Activated CD8-positive, alpha-beta memory T cell treated with anti-CD3 and anti-CD28 coated beads for 48 hours (primary cell): ENCODE measurements at places on chromosomes 1 and 21.

DNA sequence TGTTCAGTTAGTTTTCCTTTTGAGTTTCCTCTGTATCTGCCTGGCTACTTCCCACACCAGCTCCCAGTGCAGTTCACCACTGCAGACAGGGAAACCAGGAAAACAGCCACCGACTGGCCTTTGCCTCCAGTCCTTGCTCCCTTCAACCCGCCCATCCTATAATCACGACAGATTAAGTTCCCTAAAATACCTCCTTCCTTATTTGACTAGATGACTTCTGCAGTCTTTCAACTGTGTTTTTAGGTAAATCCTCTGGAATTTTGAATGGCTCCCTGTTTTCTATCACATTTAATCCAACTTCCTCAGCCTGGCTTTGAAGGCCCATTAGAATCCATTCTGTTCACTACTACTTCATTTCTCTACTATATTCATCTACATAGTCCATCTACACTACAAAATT lies 37.6 kb downstream of the BEND5 start:
- DNase-seq, result no peak

DNA sequence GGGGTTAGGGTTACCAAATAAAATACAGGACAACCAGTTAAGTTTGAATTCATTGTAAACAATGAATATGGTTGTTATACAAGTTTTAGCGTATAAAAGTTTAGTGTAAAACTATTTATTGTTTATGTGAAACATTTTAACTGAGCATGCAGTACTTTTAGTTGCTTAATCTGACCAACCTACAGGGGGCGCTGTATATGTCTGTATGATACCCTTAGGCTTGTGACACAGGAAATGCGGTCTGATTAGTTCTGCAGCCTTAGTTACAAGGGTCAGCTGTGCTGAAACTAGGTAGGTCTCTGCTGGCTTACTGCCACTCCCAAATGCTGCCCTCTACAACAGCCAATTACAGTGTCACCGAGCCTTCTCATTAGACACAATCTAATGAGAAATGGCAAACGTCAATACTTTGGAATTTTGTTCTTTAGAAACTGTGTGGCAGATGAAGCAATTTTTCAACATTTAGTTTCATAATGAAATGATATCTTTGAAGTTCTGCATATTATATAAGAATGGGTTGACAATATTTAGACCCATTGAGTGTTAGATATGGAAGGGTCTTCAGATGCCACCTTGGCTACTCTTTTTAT lies 56.2 kb downstream of the NTNG1 start:
- DNase-seq, result no peak

GRCh38 chr1:87333692-87334347 lies 5.1 kb downstream of the LMO4 start:
- no peak for DNase-seq

DNA sequence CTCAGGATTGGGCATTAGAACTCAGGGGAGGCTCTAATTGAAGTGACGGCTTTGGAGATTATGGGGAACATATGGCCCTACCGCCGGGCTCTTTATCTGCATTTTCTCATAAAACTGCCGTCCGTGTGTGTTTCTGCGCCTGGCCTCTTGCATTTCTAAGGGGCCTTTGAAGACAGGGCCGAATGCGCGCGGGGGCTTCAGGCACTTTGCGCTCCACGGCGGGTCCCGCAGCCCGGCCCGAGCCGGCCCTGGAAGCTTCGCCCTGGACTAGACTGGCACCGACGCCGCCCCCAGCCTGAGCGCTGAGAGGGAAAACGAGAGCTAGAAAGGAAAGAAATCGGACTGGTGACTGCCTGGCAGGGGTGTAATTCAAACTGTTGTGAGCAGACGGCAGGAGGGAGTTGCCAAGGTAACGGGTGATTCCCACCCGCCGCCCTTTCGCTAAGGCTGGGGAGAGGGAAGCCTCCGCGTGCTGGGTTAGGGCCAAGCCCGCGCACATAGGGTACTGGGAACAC lies 120.7 kb downstream of the LMX1A start:
- no peak for DNase-seq

DNA sequence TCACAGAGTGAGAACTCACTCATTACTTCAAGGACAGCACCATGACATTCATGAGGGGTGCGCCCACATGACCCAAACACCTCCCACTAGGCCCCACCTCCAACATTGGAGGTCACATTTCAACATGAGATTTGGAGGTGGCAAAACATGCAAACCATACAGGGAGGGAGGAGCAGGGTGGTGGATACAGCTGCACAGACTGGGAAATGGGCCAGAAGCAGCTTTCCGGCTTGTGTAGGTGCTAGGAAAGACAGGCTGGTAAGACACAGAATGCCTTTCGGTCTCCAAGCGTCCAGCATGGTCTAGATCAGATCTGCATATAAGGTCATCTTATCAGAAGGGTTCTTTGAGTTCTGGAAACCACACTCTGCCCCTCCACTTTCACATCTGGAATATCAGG lies 35.1 kb upstream of the TINAGL1 start:
- no peak for DNase-seq

DNA sequence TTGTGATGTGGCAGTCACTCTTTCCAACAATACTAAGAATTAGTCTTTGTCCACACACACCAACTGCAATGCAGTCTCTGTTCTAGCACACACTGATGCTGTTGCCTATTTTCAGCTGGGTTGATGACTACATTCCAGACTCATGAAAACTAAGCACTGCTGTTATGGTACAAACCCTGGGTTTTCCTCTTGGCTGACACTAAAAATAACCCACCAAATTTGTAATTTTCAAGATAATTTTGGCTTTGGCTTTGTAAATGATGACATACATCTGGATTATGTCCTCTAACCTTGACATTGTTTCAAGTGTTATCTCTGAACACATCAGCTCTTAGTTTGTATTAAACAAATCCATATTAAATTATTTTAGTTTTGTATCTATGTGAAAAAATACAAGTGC lies 444.8 kb downstream of the PTPRC start:
- no peak for DNase-seq

GRCh38 chr1:197451381-197451780 lies 183.3 kb downstream of the CRB1 start:
- no peak for DNase-seq

- DNase-seq, result no peak
Observed at GRCh38 chr1:173415490-173415889, 61.6 kb upstream of the PRDX6 start.

GRCh38 chr1:53381790-53382401 lies 54.0 kb upstream of the LRP8 start:
- DNase-seq, result no peak

GRCh38 chr1:205805082-205805711 lies 7.8 kb downstream of the SLC41A1 start:
- DNase-seq, result no peak

DNA sequence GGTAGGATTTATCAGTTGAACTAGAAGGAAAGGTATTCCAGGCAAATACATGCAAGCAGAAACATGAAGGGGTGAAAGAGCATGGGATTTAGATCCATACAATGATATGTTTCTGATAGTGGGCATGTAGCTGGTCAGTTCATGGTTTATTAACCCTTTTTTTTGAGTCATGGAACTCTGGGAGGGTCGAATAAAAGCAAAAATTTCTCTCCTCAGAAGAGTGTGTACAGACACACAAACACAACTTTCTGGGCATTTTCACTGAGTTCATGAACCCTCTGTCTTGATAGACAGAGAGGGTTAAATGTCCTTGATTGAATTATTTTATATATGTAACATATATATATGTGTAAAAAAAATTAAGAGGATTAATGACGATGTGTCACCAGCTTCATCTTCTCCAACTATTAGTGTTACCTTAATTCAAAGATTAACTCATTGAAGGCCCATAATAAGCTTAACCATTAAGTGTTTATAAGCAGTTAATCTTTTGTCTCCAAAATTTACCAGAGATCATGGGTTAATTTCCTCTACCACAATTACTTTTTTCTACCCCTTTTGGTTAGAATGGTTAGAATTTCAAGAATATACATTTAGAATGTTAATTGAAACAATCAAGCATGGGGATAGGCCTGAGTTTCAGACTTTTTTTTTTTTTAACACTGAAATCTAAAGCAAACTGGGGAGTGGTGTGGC lies 4.6 kb downstream of the JUN start:
- no peak for DNase-seq

DNA sequence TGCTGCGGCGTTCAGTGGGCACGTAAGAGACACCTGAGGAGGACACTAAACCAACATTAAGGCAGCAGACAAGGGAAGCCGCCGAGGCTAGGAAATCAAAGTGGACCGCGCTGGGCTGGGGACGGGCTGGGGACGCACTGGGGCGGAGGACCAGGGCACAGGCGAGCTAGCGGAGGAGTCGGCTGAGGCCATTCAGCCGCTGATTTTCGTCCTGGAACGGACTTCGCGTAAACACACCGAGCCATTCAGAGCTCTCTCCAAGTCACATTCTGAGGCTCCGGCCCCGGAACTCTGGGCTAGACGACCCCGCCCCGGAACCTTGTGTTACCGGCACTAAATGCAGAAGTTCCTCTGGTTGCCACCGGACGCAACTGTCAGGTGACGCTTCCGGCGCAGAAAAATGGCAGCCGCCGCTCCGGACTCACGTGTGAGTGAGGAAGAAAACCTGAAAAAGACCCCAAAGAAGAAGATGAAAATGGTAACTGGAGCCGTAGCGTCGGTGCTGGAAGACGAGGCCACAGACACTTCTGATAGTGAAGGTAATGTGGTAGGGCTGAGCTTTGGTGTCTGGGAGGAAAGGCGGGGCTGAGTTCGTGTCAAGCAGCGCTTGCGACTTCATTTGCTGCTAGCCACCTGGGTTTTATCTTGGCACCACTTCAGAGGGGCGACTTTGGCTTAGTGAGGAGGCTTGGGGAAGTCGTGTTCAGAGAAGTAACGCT lies at the start of gene RRP15:
Gene RRP15 (plus strand): TSS at position 377 of the 719 bp plus-strand sequence. CDS start 24 bp downstream, at position 401.
- DNase-seq, result peak; percentile 76

- DNase-seq, result no peak
Observed at GRCh38 chr1:6513320-6513801, 21.9 kb upstream of the PLEKHG5 start.

GRCh38 chr1:4710592-4711415 lies 56.4 kb downstream of the AJAP1 start:
- no peak for DNase-seq

DNA sequence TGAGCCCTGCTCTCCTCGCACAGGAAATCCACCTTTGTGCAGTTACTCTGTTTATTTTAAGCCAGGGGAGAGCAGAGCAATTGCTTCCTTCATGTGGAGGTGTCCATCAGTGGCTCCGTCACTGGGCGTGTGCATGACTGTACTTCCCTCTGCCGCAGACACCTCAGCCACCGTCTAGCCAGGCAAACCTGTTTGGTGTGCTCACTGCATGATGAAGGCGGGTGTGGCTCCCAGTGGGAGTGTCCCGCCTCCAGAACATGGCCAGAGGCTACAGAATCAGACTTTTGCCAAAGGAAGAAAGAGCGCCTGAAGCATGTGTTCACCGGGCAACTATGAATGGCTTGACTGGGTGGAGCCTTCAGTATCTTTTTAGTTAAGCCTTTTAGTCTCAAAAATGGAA lies 26.1 kb upstream of the LAMC2 start:
- DNase-seq, result no peak

GRCh38 chr1:172724765-172725613 lies 66.1 kb downstream of the FASLG start:
- DNase-seq, result no peak

- no peak for DNase-seq
Observed at GRCh38 chr1:190474010-190474409, 3.7 kb downstream of the BRINP3 start.

GRCh38 chr1:230423951-230424350 lies 2.2 kb downstream of the PGBD5 start:
- DNase-seq, result no peak

DNA sequence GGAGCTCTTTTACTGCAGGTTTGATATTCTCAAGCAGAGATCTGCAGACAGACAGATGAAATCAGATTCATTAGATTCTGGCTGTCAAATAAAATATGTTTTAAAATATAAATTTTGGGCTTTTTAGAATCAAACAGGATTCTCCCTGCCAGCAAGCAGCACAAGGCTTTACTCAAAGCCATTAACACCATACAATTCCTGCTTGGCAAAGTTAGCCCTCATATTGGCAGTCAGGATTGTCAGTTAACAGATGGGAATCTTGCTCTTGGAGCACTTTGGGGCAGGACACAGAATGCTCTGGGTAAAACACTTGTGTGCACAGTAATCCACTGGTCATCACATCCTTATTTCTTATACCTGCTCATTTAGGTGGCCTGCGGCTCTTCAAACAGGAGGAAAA lies 560.6 kb upstream of the BEND5 start:
- DNase-seq, result no peak

DNA sequence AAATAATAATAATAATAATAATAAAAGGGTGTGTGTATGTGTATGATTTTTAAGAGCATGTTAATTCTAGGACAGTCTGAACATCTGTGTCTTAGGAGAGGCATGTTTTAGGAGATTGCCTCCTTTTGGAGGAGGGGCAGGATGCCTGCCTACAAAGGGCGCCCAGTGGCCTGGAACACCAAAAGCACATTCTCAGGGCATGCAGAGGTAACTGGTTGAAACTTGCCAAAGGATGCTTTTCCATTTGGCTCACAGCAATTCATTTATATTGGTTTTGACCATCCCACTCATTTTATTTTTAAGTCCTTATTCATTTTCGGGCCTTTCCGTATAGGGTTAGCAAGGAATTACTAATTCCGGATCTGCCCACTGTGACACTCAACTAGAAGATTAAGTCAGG lies 21.1 kb upstream of the LAMC2 start:
- no peak for DNase-seq

DNA sequence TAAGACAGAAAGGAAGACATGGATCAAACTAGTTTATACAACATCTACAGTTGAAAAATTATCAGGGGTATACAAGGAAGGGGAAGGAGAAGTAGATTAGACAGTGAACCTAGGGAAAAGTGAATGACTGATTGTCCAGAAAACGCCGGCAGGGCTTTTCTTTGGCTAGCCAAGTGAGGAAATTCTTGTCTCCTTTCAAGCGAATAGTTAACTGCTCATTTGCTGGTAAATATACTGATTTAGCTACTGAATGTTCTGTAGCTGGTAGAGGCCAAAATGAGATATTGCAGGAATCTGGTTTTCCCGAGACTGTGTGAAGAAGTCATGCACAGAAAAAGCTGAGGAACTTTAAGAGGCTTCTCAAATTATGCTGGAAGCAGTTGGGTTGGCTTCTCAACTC lies 128.5 kb upstream of the ZNHIT6 start:
- no peak for DNase-seq

DNA sequence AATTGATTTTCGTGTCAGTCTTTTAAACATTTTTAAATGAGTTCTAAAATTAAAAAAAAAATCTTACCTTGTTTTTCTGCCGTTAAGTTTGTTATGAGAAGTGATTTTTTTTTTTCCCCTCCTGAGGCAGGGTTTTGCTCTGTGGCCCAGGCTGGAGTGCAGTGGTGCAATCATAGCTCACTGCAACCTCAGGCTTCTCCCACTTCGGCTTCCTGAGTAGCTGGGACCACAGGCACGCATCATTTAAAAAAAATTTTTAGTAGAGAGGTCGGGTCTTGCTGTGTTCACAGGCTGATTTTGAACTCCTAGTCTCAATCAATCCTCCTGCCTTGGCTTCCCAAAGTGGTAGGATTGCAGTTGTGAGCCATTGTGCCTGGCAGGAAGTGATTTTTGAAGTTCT lies 41.1 kb downstream of the MTR start:
- no peak for DNase-seq
